ENCODE measurements at places on chromosomes 2 and 18.

DNA sequence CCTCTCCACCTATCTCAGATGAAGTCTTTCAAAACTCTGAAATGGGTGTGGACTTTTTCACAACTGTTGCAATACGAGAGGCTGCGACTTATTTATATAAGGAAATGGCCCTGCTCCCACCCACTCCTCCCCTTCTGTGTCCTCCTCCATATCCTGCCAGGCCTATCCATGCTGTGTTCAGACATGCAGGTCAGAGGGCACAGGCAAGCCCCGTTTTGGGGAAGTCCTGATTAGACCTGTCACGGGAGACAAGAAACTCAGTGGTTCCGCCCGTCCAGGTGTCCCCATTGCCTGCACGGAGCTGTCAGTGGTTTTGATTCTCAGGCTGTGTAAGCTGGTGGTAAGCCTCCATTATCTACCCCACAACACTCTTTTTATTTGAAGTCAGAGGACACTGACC, 99.6 kb upstream of the MGAT5 start:
- no peak for DNase-seq

GRCh38 chr2:28286678-28287077, 106.0 kb upstream of the FOSL2 start:
- DNase-seq, result no peak

- no peak for DNase-seq
These were observed 161.3 kb downstream of the INSIG2 start for GRCh38 chr2:118249531-118249930.

GRCh38 chr18:44813586-44813985, 132.9 kb downstream of the SETBP1 start:
- no peak for DNase-seq

GRCh38 chr2:46497766-46498165, 18.4 kb downstream of the TMEM247 start:
- DNase-seq, result no peak

GRCh38 chr2:79131687-79132086, 11.4 kb downstream of the REG1A start:
- no peak for DNase-seq

DNA sequence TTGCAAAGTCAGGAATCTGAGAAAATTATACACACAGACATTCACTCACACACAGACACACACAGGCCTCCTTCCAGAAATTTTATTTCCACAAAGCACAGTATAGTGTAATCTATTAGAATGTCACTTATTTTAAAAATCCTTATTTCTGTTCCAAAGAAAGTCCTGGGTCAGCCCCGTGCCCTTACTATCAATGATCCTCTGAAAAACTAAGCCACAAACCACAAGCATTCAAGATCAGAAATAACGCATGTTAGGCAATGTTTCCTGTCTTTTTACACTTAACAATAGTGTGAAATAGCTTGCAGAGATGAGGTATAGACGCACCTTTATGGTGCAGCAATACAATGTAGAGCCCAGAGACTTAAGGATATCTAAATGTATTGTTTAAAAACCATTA, 25.8 kb downstream of the TBC1D8 start:
- DNase-seq, result no peak

DNA sequence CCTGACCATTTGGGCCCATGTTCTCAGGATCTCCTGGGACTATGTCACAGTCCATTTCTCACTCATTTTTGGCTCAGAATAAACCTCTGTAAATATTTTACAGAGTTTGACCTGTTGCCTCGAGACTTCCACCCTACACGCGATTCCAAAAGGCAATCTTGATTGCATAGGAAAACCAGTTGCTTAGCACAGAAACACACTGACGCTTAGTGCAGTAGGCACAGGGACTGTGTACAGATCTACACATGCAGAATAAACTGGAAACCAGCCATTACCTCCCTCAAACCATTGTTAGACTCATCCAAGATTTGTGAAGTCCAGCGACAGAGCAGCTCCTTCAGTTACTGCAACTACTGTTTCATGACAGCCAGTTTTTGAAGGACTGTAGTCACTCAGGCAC, 73.0 kb downstream of the NCKAP5 start:
- DNase-seq, result no peak

DNA sequence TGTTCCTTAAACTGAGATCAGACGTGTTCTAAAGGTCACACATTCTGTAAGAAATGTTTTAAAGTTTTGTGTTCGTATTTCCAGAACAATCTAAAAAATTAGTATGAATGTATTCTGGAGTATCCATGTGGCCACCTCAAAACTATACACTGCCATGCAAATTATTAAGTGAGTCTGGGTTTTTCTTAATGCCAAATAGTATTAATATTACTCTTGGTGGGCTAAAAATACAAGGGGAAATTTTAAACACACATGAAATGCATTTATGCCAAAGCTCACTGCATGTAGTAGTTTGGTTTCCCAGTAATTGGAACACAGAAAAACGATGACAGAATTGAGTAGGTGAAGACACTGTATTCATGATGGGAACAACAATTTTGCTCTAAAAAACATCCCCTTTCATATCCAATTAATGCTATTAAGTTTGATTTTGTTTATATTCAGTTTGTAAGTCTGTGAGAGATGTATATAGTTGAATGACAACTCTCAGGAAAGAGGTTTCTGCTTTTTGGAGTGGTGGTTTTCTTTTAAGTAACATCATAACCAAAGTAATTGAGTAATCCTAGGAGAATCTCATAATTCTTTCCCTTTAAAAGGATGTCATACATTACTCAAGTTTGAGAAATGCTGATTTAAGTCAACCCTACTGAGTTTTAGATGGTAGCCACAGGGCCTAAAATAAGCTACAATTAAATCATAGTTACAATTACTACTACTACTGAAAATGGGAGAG, 75.7 kb upstream of the CDCA7 start:
- no peak for DNase-seq

GRCh38 chr2:185318271-185318724, 420.3 kb upstream of the FSIP2 start:
- DNase-seq, result no peak
